Activated T-helper 1 cell treated with Interleukin-2 at 50 U/mL for 16 hours (primary cell): ENCODE measurements at places on chromosomes 1 and 21.

DNA sequence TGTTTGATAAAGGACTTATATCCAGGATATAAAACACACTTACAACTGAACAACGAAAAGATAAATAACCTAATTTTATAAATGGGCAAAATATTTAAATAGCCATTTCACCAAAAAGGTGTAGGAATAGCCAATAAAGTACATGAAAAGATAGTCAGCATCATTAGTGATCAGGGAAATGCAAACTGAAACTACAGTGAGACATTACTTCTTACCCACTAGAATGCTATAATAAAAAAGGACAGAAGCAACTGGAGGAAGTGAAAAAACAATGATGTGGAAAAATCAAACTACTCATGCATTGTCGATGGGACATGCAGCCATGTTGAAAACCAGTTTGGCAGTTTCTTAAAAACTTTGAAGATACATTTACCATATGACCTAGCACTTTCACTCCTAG lies 43.4 kb upstream of the HSD3B1 start:
- no peak for DNase-seq

DNA sequence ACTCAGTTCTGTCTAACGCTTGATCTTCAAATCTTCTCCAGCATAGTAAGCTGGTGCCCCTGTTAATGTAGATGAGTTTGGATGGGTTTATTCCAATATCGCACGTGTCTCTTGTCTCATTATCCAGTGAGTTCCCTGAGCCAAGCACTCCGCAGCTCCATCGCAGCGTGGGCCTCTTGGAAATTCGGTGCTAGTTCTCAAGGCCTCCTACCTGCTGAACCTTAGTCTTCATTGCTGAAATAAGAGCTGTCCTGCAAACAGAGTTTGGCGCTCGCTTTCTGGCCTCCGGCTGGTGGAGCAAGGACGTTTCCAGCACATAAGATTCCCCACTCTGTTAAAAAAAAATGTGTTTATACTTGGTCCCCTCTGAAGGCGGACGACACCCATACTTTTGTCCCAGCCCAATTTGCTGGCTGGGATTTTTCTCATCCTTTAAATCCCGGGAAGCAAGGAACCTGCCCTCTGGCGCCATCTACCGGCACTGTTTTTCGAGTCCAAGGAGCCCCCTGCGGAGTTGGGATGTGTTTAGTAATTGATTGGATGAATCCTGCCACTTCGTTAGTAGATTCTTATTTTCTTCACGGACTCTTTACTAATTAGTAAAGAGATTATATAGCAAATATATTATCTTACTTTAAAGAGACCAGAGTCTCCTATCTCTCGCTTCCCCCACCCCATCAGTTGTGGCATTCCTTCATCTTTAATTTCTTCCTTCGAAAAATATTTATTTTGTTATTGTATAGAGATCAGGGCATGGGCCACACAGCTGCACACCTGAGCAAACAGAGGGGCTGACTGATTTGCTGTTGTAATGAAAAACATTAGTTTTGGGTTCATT lies 14.7 kb downstream of the JUN start:
- DNase-seq, result no peak

GRCh38 chr1:51372561-51372960 lies 42.2 kb upstream of the TTC39A start:
- no peak for DNase-seq

DNA sequence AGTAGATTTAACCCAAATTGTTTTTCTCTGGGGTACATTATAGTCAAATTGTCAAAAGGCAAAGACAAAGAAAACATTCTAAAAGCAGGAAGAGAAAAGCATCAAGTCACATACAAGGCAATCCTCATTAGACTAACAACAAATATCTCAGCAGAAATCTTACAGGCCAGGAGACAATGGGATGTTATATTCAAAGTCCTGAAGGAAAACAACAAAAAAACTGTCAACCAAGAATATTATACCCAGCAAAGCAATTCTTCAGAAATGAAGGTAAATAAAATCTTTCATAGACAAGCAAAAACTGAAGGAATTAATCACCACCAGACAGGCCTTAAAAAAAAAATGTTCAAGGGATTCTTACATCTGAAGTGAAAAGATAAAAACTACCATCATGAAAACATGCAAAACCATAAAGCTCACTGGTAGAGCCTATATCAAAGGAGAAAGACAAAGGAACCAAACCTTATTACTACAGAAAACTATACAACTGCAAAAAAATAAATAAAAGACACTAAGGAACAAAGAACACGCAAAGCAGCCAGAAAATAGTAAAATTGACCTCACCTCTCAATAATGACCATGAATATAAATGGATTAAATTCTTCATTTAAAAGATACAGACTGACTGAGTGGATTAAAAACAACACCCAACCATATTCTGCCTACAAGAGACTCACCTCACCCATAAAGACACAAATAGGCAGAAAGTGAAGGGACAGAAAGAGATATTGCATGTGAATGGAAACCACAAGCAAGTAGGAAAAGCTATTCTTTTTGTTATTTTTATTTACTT lies 113.8 kb upstream of the ZC3H11B start:
- DNase-seq, result no peak

DNA sequence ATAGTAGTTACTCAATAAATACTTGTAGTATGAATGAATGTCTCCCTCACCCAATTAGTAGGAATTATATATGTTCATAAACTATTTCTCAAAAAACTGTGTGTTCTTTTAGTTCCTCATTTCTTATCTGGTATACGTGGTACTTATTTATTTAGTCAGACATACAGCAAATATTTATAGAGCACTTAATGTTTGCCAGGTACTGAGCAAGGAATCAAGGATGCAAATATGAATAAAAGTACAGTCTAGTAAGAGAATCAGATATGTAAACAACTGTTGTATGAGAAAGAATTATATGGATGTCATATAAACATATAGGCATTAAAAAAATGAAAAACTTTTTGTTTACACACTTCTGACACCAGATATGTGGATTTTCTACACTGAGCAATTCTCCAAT lies 58.5 kb downstream of the ATF6 start:
- no peak for DNase-seq

DNA sequence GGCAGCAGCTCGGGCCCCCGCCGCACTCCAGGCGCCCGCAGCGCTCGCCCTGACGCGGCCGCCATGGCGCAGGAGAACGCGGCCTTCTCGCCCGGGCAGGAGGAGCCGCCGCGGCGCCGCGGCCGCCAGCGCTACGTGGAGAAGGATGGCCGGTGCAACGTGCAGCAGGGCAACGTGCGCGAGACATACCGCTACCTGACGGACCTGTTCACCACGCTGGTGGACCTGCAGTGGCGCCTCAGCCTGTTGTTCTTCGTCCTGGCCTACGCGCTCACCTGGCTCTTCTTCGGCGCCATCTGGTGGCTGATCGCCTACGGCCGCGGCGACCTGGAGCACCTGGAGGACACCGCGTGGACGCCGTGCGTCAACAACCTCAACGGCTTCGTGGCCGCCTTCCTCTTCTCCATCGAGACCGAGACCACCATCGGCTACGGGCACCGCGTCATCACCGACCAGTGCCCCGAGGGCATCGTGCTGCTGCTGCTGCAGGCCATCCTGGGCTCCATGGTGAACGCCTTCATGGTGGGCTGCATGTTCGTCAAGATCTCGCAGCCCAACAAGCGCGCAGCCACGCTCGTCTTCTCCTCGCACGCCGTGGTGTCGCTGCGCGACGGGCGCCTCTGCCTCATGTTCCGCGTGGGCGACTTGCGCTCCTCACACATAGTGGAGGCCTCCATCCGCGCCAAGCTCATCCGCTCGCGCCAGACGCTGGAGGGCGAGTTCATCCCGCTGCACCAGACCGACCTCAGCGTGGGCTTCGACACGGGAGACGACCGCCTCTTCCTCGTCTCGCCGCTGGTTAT lies 2.8 kb downstream of the KCNJ9 start:
- peak; percentile 56 for DNase-seq

DNA sequence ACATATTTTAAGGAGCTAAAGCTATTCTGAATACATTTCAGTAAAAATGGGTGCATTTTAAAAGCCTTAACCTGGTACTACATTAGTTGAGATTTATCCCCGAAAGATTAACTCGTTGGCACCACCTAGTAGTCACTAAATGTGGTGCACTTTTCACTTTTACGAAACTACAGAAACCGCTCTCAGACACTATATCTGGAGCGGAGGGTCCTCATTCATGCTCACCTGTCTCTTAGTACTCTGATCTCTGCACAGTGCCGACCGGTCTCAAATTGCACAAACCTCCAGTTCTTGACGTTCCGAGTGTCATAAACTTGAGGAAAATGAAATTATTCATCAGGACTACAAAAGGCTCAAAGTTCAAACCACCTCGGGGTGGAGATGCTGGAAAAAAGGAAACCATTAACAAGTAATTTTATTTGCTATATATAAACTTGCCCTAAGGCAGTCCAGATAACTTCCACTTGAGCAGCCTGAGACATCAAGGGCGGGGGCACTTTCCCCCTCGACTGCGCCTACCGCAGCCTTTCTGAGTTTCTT lies 722 bp downstream of the LZIC start:
- no peak for DNase-seq

GRCh38 chr1:207990455-207990854 lies 79.5 kb upstream of the CD34 start:
- no peak for DNase-seq

DNA sequence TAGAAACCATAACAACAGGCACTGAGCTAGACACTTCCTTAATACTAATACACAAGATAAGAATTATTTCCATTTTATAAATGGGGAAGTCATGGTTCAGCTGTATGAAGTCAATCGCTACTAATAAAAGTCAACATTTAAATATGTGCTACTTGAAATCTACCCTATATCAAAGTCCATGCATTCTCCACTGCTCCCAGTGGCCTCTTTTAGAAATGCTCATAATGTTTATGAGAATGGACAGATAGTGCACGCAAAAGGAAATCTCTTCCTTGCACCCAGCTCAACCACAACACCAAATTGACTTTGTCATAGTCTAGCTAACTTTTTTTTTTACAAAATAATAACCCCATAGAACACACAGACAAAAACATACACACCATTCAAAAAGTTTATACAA lies 281.7 kb upstream of the CXADR start:
- DNase-seq, result no peak

- no peak for DNase-seq
These were observed 295.2 kb downstream of the NEGR1 start for GRCh38 chr1:71987181-71987580.

- DNase-seq, result no peak
These were observed 15.4 kb downstream of the IL12RB2 start for GRCh38 chr1:67323087-67323486.

GRCh38 chr21:28112511-28112910 lies 880.2 kb downstream of the LTN1 start:
- DNase-seq, result no peak

DNA sequence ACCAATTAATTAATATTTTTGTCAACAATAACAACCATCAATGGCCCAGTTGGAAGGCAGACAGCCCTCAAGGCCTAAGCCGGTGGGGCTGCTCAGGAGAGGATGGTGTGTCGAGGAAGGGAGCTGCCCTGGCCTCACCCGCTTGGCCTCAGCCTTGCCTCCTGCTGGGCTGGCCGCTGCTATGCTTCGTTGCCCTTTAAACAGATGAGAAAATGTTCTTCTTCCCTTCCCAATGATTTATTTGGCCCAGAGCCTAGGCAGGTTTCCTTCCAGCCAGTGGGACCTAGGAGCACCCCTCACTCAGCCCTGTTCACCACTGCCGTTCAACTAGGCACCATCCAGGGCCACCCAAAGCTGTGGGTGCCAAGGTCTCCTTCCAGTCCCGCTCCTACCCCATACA lies 3.1 kb upstream of the ADGRB2 start:
- DNase-seq, result no peak

DNA sequence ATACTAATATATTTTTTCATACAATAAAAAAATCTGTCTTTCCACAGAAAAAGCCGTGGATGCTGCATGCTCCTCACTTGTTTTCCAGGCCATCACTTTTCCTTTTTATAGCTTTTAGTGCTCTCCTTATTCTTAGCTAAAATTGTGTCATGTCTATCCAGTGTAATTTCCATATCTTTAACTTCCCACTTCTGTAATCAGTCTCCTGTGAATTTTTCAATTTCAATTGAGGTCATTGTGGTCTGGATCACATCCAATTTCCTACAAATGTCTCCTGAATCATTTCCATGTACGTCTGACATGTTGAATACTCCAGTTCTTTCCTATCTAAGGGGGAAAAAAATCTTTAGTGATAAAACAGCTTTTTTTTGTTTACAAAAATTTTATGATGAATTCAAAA lies 838.2 kb upstream of the B3GALT2 start:
- DNase-seq, result no peak

- no peak for DNase-seq
These were observed 49.8 kb downstream of the NFIA start for GRCh38 chr1:61132176-61132638.

GRCh38 chr21:16834791-16835190 lies 678.1 kb upstream of the CXADR start:
- DNase-seq, result no peak

DNA sequence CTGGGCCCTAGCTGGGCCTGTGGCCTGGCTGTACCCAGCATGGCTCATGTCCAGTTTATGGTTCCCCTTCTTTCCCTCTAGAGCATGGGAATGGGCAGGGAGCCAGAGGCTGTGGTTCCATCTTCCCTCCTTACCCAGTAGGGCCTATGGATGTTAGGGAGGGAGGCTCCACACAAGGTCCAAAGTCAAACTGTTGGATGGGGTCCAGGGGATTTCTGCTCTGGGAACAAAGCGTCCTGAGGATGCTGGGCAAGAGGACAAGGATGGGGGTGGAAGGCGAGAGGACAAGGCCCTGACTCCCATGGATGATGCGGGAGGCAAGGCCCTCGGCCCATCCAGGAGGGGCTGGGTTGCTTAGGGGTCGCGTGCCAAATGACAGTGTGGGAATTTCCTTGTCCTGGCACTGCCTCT lies 17.3 kb downstream of the CSF1 start:
- DNase-seq, result no peak
